ENCODE measurements at places on chromosomes 3 and 15. TPM values are rescaled to one million over a fixed set of nuclear protein-coding genes. Genes with fewer than 3 reads are reported as not detected.
A peak's percentile ranks its signal among the peaks of the same experiment; 100 is the strongest.

The NR1I2 gene
- 0.43 TPM for total RNA-seq

DNA sequence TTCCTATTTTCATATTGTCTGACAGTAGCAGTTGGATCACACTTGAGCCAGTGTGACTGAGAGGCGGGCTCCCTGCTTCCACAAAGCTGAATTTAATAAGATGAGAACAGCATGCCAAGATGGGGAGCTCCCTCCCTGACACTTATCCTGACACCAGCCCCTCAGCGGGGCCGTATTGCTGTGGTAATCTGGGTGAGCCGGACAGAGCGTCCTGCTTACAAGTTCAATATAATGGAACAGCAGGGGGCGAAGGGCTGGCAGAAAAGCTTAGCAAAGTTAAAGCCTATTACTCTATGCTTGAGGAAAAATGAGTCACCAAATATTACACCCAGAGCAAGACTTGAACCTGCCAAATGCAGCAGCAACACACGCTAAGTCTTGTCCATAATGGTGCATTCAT lies 163.8 kb upstream of the CMC1 start:
- ATAC-seq, result no peak

- no peak for ATAC-seq
Measured at GRCh38 chr3:74651292-74651691, 36.8 kb upstream of the CNTN3 start.

The IL17RE gene
- 20.1 TPM for total RNA-seq

- no peak for ATAC-seq
Measured at GRCh38 chr3:78140274-78140673, 1100.4 kb downstream of the ROBO2 start.

The ZNF660 gene
- 0.08 TPM for total RNA-seq

- no peak for ATAC-seq
Measured at GRCh38 chr15:76384409-76384808, 47.8 kb downstream of the ISL2 start.

DNA sequence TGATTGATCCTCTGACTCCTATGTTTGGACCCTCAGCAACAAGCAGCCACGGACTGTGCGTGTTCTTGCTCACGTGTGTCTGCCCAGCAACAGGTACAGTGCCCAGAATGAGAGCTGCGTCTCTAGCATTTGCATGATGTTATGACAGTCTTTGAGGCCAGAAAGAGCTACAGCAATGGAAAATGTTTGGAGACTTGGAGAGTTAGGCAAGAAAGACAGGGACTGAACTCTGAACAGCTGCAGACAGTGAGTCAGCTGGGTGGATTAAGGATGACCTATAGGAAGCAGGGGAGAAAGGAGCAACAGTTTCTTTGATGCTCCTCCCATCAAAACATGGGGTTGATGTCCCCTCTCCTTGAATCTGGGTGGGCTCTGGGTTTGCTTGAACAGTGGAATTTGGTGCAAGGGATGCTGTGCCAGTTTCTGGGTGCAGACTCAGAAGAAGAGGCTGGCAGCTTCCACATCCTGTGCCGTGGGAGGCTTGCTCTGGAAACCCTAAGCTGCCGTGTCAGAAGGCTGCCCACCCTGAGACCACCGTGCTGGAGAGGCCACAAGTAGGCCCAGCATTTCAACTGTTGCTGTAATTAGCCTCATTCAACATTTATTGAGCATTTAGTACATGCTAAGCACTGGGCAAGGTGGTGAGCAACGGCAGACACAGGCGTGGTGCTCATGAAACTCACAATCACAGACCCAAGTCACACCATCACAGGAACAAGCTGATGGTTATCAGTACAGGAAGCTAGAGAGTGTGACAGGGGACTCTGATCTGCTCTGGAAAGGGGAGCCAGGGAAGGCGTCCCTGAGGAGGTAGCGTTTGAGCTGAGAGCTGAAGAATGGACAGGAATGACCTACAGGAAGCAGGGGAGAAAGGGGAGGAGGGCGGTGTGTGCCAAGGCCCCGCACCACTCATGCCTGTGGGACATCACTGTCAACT lies 21.7 kb downstream of the CCR9 start:
- ATAC-seq, result peak; percentile 76

DNA sequence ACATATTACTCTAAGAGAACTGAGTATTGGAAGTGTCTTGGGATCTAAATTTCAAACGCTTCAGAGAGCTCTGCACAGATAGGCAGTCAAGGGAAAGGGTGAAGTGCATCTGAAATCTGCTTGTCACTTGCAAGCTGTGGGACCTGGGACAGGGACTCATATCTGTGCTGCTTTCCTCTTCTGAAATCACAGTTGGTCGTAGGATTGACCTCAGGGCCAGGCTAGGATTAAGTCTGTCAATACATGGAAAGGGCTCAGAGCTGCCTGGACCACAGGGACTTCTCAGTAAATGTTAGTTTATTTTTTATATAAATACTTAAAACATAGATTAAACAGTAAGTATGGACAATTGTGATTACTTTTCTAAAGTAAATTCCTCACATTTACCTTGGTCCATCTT lies 74.7 kb upstream of the CMTM7 start:
- no peak for ATAC-seq

DNA sequence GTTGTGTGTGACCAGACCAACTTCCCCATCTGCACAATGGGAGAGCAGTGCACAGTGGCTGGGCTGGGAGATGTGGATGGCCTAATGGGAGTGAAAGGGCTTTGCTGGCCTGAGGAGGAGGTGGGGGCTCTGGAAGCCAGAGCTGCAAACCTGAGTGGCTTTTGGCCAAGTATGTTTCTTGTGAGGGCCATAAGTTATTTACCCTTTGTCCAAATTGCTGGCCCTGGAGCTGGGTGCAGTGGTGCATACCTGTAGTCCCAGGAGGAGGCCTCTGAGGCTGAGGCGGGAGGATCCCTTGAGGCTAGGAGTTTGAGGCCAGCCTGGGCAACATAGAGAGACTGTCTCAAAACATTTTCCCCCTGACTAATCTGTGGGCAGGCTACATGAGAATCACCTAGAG lies 129.1 kb downstream of the WNT7A start:
- no peak for ATAC-seq

The BSN gene
- 0.22 TPM for total RNA-seq

The SERINC4 gene
- 0.24 TPM for total RNA-seq

DNA sequence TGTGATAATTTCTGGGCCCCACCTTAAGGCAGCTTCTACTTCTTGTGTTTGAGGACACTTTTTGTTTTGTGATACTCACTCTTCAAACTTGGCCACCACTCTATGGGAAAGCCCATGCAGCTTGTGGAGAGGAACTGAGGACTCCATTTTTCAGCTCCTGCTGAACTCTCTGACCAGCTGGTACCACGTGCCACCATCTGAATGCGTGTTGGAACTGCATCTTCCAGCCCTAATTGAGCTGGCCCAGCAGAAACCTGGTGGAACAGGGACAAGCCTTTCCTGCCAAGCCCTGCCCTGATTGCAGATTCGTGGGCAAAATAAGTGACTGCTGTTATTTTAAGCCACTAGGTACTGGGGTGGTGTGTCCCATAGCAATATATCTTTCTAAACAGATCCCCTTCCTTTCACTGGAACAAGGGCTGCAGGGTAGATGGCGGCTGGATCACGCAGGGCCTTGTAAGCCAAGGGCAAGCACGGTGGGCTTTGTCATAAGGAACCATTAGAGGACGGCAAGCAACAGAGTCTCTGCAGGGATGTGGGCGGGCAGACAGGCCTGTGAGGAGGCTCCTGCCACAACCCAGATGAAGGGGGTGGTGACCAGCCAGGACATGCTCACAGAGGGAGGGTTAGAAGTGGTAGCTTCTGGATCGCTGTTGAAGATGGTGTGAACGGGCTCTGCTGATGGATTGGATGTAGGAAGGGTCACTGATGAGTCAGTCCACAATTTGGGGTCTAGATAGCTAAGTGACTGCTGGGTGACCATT lies 9.5 kb downstream of the H1-8 start:
- no peak for ATAC-seq

The SV2B gene
- 0.04 TPM for total RNA-seq

The PLA2G4D gene
- not detected for total RNA-seq

The SLC9A9 gene
- 15.2 TPM for total RNA-seq

The ANKRD63 gene
- total RNA-seq, result not detected

DNA sequence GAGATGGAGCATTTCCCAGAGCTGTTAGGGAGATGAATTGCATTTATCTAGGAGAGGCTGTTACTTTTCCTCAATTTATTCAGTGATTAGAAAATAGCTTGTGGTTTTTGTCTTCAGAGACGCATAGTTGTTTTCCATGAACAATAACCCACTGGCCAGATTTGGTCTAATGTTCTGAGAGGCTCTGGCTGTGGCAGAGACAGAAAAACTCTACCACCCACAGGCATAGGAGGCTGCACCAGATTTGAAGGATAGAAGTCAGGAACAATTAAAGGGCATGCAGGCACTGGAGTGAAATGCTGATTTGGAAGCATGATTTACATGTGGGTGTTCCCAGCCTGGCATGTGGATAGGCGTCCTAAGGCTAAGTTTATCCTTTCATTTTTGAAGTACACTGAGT lies 143.5 kb downstream of the NFKBIZ start:
- no peak for ATAC-seq

GRCh38 chr3:124881976-124882697 lies 5.0 kb downstream of the ITGB5 start:
- no peak for ATAC-seq

DNA sequence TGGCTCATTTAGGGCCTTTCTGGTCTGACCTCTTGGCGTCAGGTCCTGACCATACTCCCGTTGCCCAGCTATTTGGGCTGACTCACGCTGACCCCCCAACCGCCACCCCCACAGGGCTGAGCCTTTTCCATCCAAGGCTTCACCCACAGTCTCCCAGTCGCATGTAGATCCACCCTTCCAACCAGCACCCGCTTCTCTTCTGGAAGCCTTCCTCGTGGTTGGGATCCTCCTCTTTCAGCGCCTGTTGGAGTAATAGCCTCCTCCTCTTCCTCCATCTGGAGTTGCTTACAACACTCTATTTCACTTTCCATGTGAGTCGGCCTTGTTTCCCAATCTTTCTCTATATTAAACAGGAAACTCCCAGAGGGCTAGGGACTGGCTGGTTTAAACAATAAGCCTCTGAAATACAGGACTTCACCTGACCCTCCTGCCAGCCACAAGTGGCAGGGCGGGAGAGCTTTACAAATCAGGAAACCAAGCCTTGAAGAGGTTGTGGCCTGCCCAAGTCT lies 2.1 kb upstream of the ALAS1 start:
- ATAC-seq, result peak; percentile 3

The ALAS1 gene
- total RNA-seq, result 66.1 TPM

DNA sequence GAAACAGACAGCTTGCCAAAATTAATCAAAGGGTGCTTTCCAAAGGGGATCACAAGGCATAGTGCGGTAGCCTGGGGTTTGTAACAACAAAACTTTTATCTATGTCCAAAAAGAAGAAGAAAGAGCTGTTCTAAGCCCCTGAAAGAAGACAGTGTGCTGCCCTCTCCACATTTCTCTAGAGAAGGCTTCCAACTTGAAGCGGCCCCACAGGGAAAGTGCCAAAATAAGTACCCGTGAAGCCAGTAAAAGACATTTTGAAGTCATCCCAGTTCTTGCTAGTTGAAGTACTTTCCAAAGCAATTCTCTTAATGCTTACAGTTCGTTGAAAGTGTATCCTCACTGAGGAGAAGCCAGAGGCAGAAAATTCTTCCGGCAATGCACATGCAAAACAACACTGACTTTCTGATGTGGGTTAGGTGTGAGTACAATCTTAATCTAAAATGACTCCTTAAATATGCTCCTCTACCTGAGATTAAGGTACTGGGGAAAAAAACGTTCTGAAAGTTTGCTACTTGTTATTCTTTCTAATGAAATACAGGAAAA lies 21.3 kb downstream of the GPR15 start:
- no peak for ATAC-seq

DNA sequence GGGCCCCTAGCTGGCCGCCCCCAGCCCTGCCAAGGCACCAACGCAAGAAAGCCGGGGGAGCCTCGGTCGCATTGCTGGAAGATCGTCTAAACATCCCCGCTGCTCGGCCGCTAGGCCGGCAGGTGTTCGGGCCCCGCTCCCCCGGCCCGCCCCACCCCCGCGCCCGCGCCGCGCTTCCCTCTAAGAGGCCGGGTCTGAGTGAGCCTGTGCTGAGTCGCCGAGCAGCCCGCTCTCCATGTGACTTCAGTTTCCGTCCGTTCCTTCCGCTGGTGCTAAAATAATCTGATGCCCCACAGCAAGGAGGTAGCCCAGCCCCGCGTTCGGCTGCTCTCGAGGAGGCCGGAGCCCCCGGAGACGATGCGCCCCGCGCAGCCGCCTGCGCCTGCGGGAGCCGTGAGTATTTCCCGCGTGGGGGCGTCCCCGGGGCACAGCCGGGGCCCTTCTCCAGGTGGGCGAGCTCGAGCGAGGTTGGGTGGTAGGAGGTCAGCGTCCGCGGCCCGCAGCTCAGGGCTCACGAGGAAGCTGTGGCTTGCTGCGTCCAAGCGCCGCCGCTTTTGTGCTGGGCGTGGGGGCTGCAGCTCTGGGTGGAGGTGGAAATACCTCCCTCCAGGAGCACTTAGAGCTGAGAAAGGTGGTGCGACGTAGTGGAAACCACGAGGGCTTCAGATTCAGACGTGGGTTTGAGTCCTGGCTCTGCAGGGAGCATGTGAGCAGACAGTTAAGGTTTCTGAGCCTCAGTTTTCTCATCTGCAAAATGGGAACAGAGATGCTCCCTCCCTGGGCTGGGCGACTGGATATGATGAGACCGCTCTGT lies at the start of gene NRROS:
Gene NRROS (plus strand): TSS at position 212 of the 814 bp plus-strand sequence. CDS start 14,846 bp downstream, outside the sequence.
- ATAC-seq, result peak; percentile 69

The C3orf85 gene
- not detected for total RNA-seq

The NAALADL2 gene
- total RNA-seq, result not detected

DNA sequence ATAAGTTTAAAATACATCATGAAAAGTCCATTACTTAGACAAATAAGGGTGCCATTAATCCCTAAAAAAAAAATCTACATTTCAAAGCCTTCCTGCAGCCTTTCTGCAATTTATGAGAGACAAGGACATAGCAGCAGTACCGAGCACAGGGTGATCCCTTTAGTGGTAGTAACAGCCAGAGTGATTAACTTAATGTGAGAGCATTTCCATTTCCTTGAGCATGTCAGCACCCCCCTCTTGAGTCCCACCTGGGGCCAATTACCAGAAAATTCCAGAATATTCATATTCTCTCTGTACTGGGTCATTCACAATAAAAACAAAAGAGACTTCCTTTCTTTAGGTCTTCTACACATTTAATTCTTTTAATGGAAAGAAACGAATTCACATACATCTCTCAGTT lies 546.9 kb upstream of the CCDC54 start:
- ATAC-seq, result no peak

GRCh38 chr15:88048755-88049154 lies 207.8 kb downstream of the NTRK3 start:
- ATAC-seq, result no peak

The PLEKHO2 gene
- 21.8 TPM for total RNA-seq

DNA sequence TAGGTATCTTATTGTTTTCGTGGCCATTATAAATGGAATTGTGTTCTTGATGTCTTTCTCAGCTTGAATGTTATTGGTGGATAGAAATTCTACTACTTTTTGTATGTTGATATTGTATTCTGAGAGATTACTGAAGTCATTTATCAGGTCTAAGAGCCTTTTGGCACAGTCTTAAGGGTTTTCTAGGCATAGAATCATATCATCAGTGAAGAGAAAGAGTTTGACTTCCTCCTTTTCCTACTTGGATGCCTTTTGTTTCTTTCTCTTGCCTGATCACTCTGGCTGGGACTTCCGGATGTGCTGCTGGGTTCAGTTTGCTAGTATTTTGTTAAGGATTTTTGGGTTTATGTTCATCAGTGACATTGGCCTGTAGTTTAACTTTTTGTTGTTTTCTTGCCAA lies 527.1 kb downstream of the GRM7 start:
- no peak for ATAC-seq

Data from activated T-helper 17 cell treated with anti-CD3 and anti-CD28 coated beads, Interleukin-2, amount 50 U/mL, for 72 hours (primary cell).